Upper lobe of left lung (tissue), 6 donors: ENCODE measurements at places on chromosomes 2 and 18. TPM values are rescaled to one million over a fixed set of nuclear protein-coding genes. Genes with fewer than 3 reads are reported as not detected.

The ANTXR1 gene
- 11.5 TPM for total RNA-seq

The UGT1A3 gene
- total RNA-seq = not detected

The ADGRF3 gene
- not detected for total RNA-seq

The CFC1B gene
- total RNA-seq = not detected

The ITGB6 gene
- total RNA-seq = 73.5 TPM

The DSG2 gene
- 24.0 TPM for total RNA-seq

The UGT1A1 gene
- total RNA-seq = 1.0 TPM

The NAT8 gene
- total RNA-seq = not detected

The CHPF gene
- total RNA-seq = 125 TPM

The UPP2 gene
- total RNA-seq = not detected

- H3K27ac ChIP-seq = no peak overlapping the region
- no peaks in the 10 kb centered on the region for H3K36me3 ChIP-seq
- DNase-seq = no peak
- no peaks in the 10 kb centered on the region for H3K27me3 ChIP-seq
Observed at GRCh38 chr2:47620770-47621437, 162.0 kb upstream of the MSH6 start.

DNA sequence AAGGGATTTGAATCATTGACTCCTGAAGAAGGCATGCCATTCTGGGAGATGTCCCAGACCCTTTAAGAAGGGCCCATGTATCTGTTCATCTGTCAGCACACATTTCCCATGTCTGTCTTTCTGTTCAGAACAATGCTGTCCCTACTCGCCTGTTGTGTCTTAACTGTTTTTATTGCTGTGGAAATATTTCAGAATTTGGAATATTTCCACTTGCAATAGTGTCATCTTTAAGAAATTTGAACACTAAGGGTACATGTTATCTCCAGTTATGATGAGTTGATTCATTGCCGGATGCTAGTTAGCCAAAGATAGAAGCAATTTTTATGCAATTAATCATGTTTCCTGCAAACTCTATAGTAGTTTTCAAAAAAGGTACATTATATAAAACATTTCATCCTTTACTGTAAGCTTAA lies 36.9 kb upstream of the NT5C1B start:
- no peaks in the 10 kb centered on the region for H3K4me1 ChIP-seq
- DNase-seq = no peak
- no peaks in the 10 kb centered on the region for H3K36me3 ChIP-seq
- no peaks in the 10 kb centered on the region for H3K27me3 ChIP-seq
- H3K27ac ChIP-seq = no peak overlapping the region

DNA sequence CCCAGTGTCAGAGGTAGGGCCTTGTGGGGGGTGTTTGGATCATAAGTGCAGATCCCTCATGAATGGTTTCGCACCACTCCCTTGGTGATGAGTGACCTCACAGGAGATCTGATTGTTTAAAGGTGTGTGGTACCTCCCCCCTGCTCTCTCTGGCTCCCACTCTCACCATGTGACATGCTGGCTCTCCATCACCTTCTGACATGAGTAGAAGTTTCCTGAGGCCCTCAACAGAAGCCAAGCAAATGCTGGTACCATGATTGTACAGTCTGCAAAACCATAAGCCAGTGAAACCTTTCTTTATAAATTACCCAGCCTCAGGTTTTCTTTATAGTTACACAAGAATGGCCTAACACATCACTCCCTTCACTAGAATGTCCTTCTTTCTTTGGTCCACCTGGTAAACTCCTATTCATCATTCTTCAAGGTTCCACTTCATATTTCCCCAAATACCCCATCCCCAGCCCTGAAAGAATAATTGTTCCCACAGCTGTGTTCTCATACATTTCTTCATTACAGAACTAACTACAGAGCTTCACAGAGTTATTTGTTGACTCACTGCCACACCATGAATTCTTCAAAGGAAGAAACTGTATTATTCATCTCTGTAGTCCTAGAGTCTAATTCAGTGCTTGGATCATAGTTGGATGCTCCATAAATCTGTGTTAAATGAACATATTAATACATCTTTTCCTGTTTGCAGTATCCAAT lies 81.2 kb upstream of the STK17B start:
- no peak for DNase-seq
- peaks cover 25% of the 10 kb centered on the region for H3K4me1 ChIP-seq
- H3K27ac ChIP-seq = no peak overlapping the region

DNA sequence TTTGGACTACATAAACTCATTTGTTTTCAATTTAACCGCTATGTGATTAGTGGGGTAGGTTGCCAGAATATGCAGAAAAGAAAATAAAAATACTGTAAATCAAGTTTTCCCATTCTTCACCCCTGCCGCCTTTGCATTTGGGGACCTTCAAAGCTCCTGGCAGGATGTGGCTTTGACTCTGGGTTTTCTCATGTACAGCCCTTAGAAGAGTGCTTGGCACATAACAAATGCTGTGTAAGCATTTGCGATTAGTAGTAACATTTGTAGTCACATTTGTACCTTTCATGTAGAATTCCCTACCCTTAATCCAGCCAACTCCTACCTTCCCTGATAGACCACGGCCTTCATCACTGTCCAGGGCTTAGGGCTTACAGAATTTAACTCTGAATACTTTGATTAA lies 262.6 kb downstream of the MREG start:
- H3K36me3 ChIP-seq = no peaks in the 10 kb centered on the region
- peaks cover 16% of the 10 kb centered on the region for H3K4me1 ChIP-seq
- H3K27me3 ChIP-seq = no peaks in the 10 kb centered on the region
- no peak for DNase-seq
- H3K4me3 ChIP-seq = no peak overlapping the region
- no peak overlapping the region for H3K27ac ChIP-seq

- H3K27me3 ChIP-seq = no peaks in the 10 kb centered on the region
- H3K27ac ChIP-seq = no peak overlapping the region
- no peak overlapping the region for H3K4me3 ChIP-seq
- no peaks in the 10 kb centered on the region for H3K36me3 ChIP-seq
- no peak for DNase-seq
- H3K4me1 ChIP-seq = no peaks in the 10 kb centered on the region
Observed at GRCh38 chr2:40370007-40370395, 81.9 kb downstream of the SLC8A1 start.

- no peaks in the 10 kb centered on the region for H3K27me3 ChIP-seq
- no peak overlapping the region for H3K4me3 ChIP-seq
- no peak for DNase-seq
- H3K4me1 ChIP-seq = no peaks in the 10 kb centered on the region
- no peaks in the 10 kb centered on the region for H3K36me3 ChIP-seq
- no peak overlapping the region for H3K27ac ChIP-seq
Observed at GRCh38 chr18:27724362-27724761, 452.6 kb downstream of the CDH2 start.

DNA sequence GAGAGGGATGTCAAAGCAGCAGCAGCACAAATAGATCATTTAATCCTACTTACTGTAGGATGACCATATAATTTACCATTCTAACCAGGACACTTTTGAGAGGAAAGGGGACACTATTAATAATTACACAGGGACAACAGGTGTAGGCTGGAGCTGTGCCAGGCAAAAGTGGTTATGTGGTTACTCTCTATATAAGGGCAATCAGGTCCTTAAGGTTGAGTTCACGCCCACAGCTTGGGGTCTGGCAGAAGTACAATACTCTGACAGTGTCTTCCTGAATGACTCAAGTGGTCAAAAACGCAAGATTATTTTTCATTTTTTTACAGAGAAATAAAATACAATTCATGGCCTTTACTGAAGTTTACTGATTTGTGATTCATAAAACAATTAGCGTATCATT lies 2.8 kb downstream of the PREPL start:
- peaks cover 19% of the 10 kb centered on the region for H3K4me1 ChIP-seq
- no peaks in the 10 kb centered on the region for H3K36me3 ChIP-seq
- H3K27ac ChIP-seq = no peak overlapping the region

DNA sequence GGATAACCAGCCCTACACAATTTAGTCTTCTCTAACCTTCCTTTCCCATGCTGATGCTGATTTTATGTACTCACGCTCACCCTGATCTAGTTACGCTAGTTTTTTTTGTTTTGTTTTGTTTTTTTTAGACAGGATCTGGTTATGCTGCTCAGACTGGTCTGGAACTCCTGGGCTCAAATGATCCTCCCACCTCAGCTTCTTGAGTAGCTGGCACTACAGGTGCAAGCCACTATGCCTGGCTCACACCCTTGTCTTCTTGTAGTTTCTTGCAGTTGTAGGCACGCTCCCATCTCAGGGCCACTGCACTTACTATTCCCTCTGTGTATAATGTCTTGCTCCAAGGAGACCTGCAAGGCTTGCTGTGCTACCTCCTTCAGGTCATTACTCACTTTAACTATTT lies 6.2 kb downstream of the PELI1 start:
- no peak overlapping the region for H3K27ac ChIP-seq
- H3K4me1 ChIP-seq = peaks cover 64% of the 10 kb centered on the region
- no peaks in the 10 kb centered on the region for H3K36me3 ChIP-seq
- H3K27me3 ChIP-seq = no peaks in the 10 kb centered on the region
- no peak overlapping the region for H3K4me3 ChIP-seq

GRCh38 chr2:96964221-96964905 lies 22.0 kb downstream of the FAM178B start:
- no peak for DNase-seq
- H3K36me3 ChIP-seq = no peaks in the 10 kb centered on the region
- H3K27ac ChIP-seq = no peak overlapping the region
- peaks cover 5% of the 10 kb centered on the region for H3K4me1 ChIP-seq

- H3K4me1 ChIP-seq = no peaks in the 10 kb centered on the region
- H3K36me3 ChIP-seq = peaks cover 4% of the 10 kb centered on the region
- DNase-seq = no peak
- no peak overlapping the region for H3K27ac ChIP-seq
- no peaks in the 10 kb centered on the region for H3K27me3 ChIP-seq
- H3K4me3 ChIP-seq = no peak overlapping the region
Observed at GRCh38 chr2:66532972-66533868, 98.3 kb downstream of the MEIS1 start.

GRCh38 chr2:136131961-136132824 lies 14.2 kb upstream of the CXCR4 start:
- H3K27ac ChIP-seq = peak overlapping the region; percentile 57
- H3K27me3 ChIP-seq = no peaks in the 10 kb centered on the region
- H3K36me3 ChIP-seq = no peaks in the 10 kb centered on the region
- H3K4me3 ChIP-seq = no peak overlapping the region
- H3K4me1 ChIP-seq = peaks cover 29% of the 10 kb centered on the region

GRCh38 chr2:96180521-96180920 lies 28.1 kb downstream of the STARD7 start:
- no peaks in the 10 kb centered on the region for H3K4me1 ChIP-seq
- H3K4me3 ChIP-seq = no peak overlapping the region
- no peaks in the 10 kb centered on the region for H3K27me3 ChIP-seq
- peaks cover 19% of the 10 kb centered on the region for H3K36me3 ChIP-seq
- no peak for DNase-seq

DNA sequence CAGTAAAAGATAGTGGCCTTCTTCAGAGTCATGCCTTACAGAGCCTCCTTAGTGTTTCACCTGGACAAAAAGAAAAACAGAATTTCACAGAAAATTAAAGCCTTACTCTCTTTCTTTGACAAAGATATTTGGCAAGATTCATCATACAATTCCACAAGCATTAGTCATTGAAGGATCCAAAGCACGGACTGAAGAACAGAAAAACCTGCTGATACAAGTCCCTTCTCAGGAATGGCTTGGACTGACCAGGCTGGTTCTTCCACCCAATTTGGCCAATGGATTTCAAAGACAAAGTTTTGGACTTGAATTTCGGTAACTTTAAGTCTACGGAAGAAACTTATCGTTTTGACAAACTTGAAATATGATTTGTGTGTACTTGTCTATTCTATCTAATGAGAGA lies 39.1 kb upstream of the GALNT3 start:
- no peak overlapping the region for H3K4me3 ChIP-seq
- no peak for DNase-seq
- H3K4me1 ChIP-seq = no peaks in the 10 kb centered on the region
- no peaks in the 10 kb centered on the region for H3K27me3 ChIP-seq

DNA sequence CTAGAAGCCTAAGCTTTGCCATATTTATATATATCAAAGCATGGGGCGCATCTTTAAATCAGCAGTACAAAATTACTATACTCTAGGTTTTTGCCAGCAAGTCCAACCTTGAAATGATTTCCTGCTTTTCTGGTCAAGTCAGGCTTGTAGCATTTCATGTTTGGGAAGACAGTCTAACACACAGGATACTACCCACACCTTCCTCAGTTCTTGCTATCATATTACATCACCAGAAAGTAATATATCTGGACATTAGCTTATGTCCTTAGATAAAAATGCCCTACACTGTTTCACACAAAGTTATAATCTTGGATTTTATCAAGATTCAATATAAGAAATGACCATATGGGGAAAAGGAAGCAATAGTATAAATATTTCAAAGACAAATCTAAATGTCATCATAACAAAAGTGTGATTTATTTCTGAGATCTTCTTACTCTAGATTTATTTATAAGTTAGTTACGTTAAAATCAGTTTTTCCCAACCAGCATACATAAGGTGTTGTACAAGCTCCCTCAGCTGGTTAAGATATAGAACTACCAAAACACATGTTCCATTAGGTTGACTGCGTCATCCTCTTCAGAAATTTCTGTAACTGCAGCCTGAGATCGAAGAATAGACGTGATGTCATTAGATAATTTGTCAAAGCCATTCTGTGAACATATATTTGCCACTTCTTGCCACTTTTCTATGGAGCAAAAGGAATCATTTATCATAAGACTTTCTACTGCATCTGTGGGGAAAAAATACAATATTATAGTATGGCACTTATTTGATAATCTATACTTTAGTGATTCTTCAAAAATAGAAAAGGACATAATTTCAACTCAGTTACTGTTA lies 56.6 kb downstream of the CLHC1 start:
- no peaks in the 10 kb centered on the region for H3K27me3 ChIP-seq
- no peaks in the 10 kb centered on the region for H3K36me3 ChIP-seq
- no peak overlapping the region for H3K4me3 ChIP-seq
- no peak for DNase-seq
